Astrocyte of the spinal cord (primary cell): ENCODE measurements at places on chromosomes 6 and 20.

DNA sequence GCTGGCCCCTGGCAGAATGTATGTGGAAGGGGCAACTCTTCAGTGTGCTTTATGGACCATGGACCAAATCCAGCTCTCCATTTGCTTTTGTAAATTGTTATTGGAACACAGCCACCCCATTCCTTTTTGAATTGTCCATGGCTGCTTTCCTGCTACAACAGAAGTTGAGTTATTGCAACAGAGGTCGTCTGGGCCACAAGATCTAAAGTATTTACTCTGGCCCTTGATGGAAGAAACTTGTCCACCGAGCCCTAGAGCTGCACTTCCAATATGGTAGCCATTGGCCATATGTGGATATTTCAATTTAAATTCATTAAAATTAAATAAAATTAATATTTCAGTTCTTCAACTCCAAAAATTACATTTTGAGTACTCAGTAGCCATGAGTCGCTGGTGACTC is 543.5 kb downstream of the PTPRT start:
- no peak for DNase-seq

- no peak for DNase-seq
These were observed 8.4 kb downstream of the PTGIS start for GRCh38 chr20:49559411-49560081.

DNA sequence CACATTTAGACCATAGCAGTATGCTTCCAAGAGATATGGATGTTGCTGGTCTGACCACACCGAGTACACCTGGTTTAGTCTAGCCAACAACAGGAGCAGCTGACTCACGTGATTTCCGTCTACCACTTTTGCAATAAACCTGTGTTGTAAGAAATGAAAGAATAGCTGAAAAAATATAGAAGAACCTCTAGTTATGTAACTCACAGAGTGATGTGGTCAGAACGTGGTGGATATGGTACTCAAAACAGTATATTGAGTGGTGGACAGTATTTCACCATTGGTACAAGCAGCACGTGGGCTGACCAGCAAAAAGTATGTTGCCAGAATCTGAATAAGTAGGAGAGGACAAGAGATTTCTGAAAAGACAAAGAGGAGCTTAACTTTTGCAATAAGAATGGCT is 226.9 kb downstream of the TBC1D7 start:
- no peak for DNase-seq

- no peak for DNase-seq
These were observed 46.9 kb downstream of the SOD2 start for GRCh38 chr6:159646116-159646515.

DNA sequence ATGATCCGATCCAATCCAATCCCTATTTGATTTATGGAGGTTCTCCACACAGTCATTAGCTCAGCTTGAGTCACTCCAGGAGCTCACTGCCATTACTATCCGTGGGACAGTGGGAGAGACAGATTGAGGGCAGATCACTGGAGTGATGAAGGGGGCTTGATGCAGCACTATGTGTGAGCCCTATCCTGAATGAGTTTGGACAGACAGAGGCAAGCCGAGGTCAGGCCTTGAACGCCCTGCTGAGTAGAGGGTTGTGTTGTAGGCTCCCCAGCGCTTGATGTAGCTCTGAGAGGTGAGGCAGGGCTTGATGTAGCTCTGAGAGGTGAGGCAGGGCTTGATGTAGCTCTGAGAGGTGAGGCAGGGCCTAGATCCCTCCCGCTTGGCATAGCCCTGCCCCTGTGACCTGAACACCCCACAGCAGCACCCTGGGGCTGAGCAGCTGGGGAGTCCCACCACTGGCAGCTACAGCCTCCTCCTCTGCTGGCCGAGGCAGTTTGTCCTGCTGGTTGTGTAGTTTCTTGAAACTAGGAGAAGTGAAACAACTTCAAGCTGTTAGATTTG is 58.7 kb downstream of the ZFAND3 start:
- no peak for DNase-seq

DNA sequence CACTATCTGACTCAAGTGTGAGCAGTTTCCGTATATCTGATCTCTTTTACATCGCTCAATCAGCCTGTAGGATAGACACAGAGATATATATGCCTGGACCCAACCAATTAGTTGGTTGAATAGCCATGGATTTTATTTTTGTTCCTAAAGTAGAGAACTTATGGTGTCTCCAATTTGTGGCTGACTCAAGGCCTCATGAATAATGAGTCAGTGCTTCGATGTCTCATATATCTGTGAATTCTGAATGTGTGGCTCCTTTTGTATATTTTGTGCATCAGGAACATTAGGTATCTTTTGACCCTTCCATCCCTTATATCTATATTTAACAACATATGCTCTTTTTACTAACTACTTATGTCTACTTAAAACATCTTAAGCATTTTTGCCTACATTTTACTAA is 64.5 kb downstream of the OR2B2 start:
- DNase-seq, result no peak

- DNase-seq, result no peak
These were observed 20.8 kb downstream of the ZDHHC14 start for GRCh38 chr6:157401734-157402338.

- peak; percentile 14 for DNase-seq
These were observed 35.1 kb downstream of the RGS17 start for GRCh38 chr6:153096031-153096430.

DNA sequence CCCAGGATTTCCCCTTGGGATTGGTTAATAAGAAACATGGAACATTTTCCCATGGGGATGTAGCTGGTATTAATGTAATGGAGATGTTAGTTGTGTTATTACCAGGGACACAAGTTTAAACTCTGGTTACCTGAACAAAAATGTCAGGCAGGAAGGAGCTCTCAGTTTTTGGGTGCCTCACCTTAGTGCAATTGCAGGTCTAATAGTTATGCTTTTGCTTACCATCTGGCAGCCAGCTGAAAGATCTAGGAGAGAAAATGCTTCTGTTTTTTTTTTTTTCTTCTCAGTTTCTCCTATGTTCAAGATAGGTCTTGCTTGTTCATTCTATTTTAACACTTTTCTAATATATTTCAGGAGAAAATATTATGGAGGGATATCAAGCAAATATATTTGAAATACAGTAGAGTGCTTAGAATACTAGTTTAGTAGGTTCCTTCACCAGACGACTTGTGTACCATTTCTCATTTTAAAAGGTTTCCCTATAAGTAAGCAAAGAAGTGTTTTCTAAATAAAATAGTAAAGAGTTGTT is 4.2 kb upstream of the UBE2J1 start:
- no peak for DNase-seq

DNA sequence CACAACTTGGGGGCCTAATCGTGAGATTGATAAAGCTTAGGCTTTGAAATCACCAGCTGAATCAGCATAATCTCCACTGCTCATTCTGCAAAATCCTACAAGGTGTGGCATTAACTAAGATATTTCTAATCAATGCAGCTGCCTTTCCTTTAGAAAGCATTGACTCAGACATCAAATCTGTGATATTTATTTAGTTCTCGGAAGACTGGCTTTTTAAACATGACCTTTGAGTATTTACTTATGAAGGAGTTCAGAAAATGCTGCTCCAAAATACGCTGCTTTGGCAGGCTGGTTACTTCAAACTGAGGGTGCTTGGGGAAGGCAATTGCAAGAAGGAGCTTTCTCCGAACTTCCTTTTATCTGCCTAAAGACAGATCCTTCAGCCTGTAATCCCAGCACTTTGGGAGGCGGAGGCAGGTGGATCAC is 23.7 kb upstream of the FUCA2 start:
- no peak for DNase-seq

DNA sequence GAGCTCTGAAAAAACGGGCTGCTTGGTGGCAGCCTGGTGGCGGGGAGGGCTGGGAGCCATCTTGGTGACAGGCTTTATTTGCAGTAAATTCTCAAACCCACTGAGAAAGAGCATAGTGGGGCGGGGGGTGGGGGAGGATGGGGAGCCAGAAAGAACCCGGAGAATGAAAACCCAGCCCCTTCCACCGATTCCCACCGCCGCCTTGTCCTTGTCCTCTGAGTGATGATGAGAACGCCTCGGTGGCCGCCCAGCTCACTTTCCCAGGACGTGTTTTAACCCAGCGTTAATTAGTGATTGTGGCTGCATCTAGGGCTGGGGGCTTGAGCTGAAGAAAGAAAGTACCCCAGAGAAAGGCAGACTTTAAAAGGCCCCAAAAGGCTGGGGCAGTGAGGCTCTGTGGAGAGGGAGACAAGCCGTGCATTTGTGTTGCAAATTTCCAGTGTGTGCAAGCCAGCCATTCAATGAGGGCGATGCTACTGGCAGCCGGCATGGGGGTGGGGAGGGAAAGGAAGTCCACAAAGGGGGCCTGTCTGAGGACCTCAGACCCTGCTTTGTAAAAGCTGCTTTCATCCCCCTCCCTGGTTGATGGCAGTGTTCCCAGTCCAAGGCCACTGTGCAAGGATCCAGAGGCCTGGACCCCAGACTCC is 6.2 kb upstream of the GHRH start:
- DNase-seq, result no peak

GRCh38 chr6:159639721-159640120 is 53.3 kb downstream of the SOD2 start:
- no peak for DNase-seq

DNA sequence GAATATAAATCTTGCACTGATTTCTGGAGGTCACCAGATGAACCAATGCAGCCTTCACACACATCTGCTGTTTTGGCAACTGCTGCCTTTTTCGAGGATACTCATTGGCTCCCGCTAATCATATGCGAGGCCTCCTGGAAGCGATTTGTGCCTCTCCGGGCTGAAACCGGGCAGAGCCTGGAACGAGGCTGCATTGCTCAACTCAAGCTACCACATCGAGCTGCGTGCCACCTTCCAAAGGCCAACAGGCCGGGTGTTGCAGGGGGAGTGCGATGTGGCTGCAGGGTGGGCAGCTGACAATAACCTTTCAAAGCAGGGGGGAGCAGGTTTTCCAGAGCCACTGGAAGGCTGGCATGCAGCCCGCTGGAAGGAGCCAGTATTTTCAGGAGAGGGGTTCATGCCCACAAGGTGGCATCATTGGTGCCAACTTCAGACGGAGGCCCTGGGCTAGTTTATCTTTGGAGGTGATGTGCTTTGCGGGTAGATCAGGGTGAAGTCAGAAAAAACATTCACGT is 122.6 kb upstream of the IFNGR1 start:
- DNase-seq, result no peak

DNA sequence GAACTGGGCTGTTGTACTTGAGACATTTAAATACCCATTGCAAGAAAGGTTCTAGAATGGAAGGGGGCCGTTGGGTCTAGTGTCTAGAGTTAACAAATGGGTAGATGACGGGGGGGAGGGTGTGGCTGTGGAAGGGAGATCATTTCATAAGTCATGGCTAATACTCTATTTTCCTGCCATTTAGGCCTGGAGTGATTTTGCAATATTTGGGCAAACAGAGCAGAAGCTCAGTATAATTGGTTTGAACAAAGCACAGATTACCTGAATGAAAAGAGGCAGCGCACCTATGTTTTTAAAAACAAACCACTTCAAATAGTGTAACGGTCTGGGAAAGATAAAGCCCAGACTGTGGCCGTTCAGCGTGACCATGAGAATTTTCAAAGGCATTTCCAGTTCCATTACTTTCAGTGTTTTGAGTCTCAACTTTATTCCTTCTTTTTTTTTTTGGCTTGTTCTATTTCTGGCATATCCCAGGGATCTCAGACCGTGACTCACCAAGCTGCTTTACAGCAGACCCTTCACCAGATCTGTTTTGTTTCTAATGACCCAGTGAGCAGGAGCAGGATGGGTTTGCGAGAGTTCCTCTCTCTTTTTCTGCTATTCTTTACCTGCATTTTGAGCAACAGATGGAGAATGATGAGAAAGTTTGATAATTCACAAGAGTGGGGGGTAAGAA is 73.7 kb downstream of the LYRM2 start:
- DNase-seq, result no peak

DNA sequence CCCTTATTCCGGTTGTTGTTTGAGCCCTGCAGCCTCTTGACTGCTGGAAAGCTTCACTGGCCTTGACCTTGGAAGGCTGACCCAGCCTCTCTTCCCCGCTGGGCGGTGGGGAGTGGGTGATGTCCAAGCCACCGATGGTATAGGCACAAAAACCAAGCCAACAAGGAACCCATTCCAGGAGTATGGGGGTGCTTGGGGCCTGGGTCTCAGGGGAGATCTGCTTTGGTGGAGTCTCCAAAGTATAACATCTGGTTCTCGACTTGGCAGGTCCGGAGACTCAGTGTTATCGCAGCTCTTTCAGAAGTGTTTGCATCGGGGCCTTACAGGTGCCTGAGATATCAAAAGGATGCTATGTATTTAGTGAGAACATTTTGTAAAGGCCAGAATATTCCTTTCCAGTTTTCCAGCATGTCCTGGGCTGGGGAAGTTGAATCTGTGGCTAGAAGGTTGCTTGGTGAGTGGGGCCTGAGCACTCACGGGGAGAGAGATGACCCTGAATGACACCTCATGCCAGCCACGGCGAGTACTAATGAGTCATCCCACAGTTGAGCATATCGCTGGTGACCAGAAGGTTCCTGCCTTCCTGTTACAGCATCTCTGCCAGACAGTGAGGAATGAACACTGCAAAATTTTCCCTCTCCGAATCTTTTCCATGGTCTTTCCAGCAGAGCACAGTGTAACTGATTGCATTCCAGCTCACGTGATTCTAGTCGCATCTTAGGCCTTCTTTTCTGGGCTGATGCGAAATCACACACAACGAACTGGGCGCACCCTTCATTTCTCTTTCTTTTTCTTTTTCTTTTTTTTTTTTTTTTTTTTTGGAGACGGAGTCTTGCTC is 133.9 kb downstream of the ZDHHC14 start:
- peak; percentile 51 for DNase-seq

GRCh38 chr6:36539814-36540568 is 7.3 kb downstream of the STK38 start:
- no peak for DNase-seq

DNA sequence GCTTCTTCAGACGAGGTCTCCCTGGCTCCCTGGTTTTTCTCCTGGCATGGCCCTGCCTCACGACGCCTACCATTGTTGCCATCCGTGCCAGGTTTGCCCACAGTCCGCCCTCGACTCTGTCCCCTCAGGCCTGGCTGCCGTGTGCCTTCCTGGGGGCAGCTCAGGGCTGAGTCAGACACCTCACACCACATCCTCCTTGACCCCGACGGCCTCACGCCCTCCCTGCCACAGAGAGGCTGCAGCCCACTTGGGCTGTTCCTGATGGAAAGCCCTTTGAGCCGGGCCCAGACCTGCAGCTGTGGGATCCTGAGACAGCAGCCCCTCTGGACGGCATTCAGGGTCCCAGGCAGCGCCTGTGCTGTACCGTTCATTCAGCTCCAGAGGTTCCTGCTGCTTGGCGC is 108.3 kb downstream of the PSMB1 start:
- DNase-seq, result no peak

- DNase-seq, result no peak
These were observed 27.9 kb upstream of the TMEM217 start for GRCh38 chr6:37285861-37286311.

DNA sequence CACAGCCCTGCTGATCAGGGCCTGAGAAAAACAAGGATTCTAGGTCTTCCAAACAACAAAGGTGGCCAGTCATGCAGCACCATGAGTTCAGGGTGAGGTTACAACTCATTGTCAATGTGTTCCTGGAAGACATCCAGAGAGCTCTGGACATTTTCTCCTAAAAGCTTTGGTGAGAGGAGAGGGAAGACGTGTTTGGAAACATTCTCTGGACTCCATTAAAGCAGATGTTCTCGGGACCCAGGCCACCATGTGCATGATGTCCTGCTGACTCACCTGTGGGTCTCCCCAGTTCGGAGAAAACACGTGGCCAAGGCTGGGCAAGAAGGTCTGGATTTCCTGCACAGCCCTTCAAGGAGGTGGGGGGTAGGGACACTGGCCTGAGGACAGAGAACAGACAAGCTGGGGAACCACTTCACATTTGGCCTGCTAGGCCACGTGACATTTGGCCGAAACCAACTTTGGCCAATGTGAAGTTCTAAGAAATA is 61.6 kb downstream of the KCNB1 start:
- no peak for DNase-seq
